ENCODE measurements at places on chromosomes 5 and 9.
A peak's percentile ranks its signal among the peaks of the same experiment; 100 is the strongest.

- DNase-seq = no peak
- no peaks in the 10 kb centered on the region for H3K27me3 ChIP-seq
- H3K4me3 ChIP-seq = no peak overlapping the region
Observed at GRCh38 chr5:161846746-161847145, 1.2 kb upstream of the GABRA1 start.

DNA sequence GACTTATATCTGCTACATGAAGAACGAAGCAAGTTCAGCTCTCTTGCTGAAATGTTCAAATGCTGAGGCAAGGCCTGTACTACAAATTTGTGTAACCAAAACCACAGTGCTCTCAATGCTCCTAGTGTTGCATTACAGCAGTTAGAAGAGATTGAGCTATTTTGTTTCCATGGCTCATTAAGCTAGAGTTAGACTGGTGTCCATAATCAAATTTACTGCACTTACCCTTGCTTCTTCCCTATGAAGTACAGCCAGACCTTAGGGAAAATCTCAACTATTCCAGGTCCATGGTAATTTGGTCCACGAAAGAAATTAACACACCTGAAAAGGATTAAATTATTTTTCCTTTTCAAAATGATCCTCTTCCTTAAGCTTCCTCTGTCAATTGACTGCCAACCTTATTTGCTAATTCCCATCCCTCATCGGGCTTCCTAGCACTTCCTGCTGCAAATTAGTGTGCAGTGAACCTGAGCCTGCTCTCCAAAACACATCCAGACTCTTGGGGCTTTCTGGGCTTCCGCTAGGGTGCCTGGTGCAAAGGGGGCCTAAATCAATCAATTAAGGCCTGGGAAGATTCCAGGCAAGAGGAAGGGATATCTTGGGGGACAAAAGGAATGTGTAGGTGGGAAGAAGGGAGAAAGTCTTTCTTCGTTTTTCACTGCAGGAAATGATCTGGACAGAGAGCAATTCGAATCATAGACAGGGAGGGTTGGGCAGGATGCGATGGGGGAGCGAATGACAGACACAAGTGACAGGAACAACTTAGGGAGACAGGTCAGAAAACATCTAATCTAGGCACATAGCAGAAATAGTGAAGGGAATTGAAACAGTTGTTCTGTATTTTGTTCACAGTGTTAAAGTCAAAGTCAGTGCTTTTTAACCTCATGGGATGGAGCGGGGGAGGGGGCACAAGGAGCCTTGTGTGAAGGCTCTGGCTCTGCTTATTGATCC, 542.4 kb downstream of the RAB3C start:
- H3K4me3 ChIP-seq = no peak overlapping the region
- peaks cover 13% of the 10 kb centered on the region for H3K36me3 ChIP-seq
- DNase-seq = peak; percentile 61
- H3K27ac ChIP-seq = no peak overlapping the region

DNA sequence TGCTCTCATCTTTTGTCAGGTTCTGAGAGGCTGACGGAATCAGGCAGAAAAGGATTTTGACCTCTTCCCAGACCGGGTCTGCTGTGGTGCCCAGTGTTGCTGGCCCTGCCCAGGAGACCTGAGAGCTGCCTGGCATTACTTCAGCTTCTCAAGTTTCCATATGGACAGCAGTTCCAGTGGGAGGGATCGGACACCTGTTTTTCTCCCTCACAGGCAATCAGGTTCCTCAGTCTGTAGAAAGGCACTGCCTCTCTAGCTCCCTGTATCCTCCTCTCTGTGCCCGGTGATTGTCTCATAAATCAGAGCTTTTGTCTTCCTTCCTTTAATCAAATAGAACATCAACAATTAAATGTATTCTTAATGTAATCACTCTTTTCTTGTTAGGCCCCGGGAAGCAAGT, 198.7 kb downstream of the SEMA6A start:
- H3K27me3 ChIP-seq = no peaks in the 10 kb centered on the region
- H3K36me3 ChIP-seq = no peaks in the 10 kb centered on the region
- DNase-seq = no peak
- no peak overlapping the region for H3K4me3 ChIP-seq
- no peak overlapping the region for H3K27ac ChIP-seq

DNA sequence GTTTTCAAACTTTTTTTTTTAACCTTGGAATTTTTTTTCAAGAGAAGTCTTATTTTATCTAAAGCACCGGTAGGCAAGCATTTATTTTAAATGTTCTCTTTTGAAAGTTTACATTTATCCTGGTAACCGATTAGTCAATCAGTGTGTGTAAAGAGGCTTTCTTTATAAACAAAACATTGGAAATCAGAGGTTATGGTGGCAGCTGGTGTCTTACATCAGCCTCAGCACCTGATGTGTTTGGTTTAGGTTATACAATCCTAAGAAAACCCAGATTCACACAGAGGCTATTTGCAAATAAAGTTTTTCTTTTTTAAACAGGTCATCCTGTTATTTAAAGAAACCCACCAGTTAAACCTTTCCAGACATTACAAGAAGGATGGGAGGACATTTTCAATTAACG, 173.3 kb upstream of the GDNF start:
- no peak overlapping the region for H3K27ac ChIP-seq
- no peak for DNase-seq
- H3K4me3 ChIP-seq = no peak overlapping the region
- H3K36me3 ChIP-seq = no peaks in the 10 kb centered on the region
- no peaks in the 10 kb centered on the region for H3K4me1 ChIP-seq

GRCh38 chr5:175444060-175444904, at the start of gene DRD1:
Gene DRD1, minus strand, starts transcription at chr5:175444182. Its CDS starts 1,083 bp downstream, at chr5:175443099.
- H3K27me3 ChIP-seq = peaks cover 81% of the 10 kb centered on the region
- H3K36me3 ChIP-seq = no peaks in the 10 kb centered on the region
- peaks cover 1% of the 10 kb centered on the region for H3K4me1 ChIP-seq
- DNase-seq = no peak
- no peak within 1 kb of the TSS for H3K27ac ChIP-seq
- H3K4me3 ChIP-seq = peak within 1 kb of the TSS; percentile 19

DNA sequence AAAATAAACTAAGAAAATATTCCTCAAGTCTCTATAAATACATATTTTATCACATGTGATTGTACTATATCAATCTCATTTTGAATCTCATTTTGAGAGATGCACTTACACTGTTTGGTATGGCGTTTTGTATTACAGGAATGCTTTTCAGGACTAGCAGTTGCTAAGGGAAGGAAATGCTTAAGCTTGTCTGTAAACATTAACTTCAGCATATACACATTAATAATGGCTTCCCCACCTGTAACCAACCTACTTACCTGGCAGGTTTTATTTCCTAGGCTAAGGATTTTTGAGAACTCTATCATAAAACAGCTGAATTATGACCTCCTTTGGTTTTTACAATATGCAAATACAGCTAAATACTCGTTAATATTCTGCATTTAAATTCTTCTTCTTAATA, 141.0 kb upstream of the GRHPR start:
- no peak overlapping the region for H3K27ac ChIP-seq
- H3K27me3 ChIP-seq = no peaks in the 10 kb centered on the region
- peaks cover 5% of the 10 kb centered on the region for H3K36me3 ChIP-seq
- DNase-seq = no peak
- H3K4me1 ChIP-seq = peaks cover 6% of the 10 kb centered on the region

GRCh38 chr5:126516133-126516532, 78.9 kb downstream of the ALDH7A1 start:
- H3K27ac ChIP-seq = no peak overlapping the region
- no peak overlapping the region for H3K4me3 ChIP-seq
- no peak for DNase-seq
- no peaks in the 10 kb centered on the region for H3K36me3 ChIP-seq

DNA sequence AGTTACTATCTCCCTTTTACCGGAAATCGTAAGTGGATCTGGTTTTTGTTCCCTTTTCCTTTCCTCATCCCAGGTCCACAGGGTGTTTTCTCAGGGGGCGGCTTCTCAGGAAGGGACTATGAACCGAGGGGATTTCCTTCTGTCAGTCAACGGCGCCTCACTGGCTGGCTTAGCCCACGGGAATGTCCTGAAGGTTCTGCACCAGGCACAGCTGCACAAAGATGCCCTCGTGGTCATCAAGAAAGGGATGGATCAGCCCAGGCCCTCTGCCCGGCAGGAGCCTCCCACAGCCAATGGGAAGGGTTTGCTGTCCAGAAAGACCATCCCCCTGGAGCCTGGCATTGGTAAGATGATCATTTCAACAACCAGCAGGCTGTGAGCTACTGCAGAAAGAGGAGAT, 75.8 kb downstream of the GOLPH3 start:
- DNase-seq = no peak
- H3K27ac ChIP-seq = no peak overlapping the region
- H3K4me3 ChIP-seq = no peak overlapping the region
- H3K27me3 ChIP-seq = no peaks in the 10 kb centered on the region

GRCh38 chr5:154631141-154631540, 124.0 kb upstream of the LARP1 start:
- H3K4me3 ChIP-seq = no peak overlapping the region
- no peak overlapping the region for H3K27ac ChIP-seq
- peaks cover 6% of the 10 kb centered on the region for H3K27me3 ChIP-seq
- no peaks in the 10 kb centered on the region for H3K4me1 ChIP-seq
- H3K36me3 ChIP-seq = no peaks in the 10 kb centered on the region

GRCh38 chr5:77630114-77630680, 8.3 kb downstream of the OTP start:
- H3K4me1 ChIP-seq = peaks cover 19% of the 10 kb centered on the region
- no peak overlapping the region for H3K27ac ChIP-seq
- peaks cover 75% of the 10 kb centered on the region for H3K27me3 ChIP-seq
- DNase-seq = peak; percentile 76
- peak overlapping the region; percentile 50 for H3K4me3 ChIP-seq

GRCh38 chr5:80269991-80270438, 14.2 kb upstream of the SERINC5 start:
- H3K4me1 ChIP-seq = peaks cover 27% of the 10 kb centered on the region
- H3K4me3 ChIP-seq = no peak overlapping the region
